Astrocyte of the spinal cord (primary cell): ENCODE measurements at places on chromosomes 12 and 14.

GRCh38 chr12:114628199-114628598 is 55.8 kb downstream of the TBX3 start:
- no peak for DNase-seq

- peak; percentile 57 for DNase-seq
Observed at GRCh38 chr14:64726585-64726890, 22.3 kb downstream of the PLEKHG3 start.

- DNase-seq: no peak
Observed at GRCh38 chr12:10741845-10742244, 18.7 kb upstream of the YBX3 start.

- no peak for DNase-seq
Observed at GRCh38 chr14:57480051-57480450, 13.6 kb downstream of the CCDC198 start.

GRCh38 chr14:81737938-81738337 is 204.3 kb upstream of the SEL1L start:
- DNase-seq: no peak

DNA sequence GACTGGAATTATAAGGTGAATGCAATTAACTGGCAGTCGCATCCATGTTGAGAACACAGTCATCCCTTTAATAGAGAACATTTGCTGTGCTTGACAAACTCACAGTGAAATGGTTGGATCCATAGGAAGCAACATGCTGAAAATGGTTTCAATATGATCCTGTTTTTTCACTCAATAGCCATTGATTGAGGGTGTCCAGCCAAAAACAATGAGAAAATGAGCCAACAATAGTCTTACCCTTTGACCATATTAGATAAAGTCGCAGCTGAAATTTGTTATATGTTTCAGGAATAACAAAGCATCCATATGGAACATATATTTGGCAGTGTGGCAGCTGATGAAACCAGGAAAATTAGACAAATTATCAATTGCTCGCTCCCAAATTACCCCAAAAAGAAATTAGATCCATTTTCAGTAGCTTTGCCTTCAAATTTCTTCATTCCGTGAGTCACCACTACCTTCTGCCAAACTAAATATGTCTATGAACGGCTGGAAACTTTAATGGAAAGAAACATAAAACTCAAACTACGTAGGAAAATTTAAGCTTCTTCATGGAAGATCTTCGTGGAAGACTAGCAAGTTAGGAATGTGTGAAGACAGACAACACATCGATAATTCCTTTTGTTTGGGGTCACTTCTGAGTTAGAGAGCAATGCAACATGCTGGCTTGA is 17.4 kb downstream of the IGF1 start:
- peak; percentile 56 for DNase-seq
